ENCODE measurements at places on chromosomes 5 and 9. TPM values are rescaled to one million over a fixed set of nuclear protein-coding genes. Genes with fewer than 3 reads are reported as not detected.

FREM1 gene
- total RNA-seq, result not detected

DNA sequence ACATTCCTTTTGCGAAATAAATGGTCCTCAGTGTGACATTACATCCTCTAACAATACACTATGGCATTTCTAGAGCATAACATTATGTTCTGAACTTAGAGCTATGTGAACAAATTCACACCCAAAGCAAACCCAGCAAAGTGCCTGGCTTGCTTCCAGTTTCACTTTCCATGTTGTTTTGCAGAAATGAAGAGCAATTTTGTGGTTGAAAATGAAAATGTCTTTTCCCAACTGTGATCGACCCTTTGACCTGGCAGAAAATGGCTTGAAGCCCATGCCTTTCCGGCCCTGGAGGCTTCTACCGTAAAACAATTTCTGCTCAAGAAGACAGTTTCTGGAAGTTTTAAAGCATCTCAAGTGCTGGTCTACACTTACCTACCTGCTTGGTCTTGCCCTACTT lies 344.7 kb upstream of the RGMB start:
- H3K27me3 ChIP-seq, result no peaks in the 10 kb centered on the region
- H3K4me3 ChIP-seq, result no peak overlapping the region
- peaks cover 6% of the 10 kb centered on the region for H3K4me1 ChIP-seq
- no peaks in the 10 kb centered on the region for H3K36me3 ChIP-seq

FBXL7 gene
- total RNA-seq, result not detected

CSNK1G3 gene
- 26.9 TPM for total RNA-seq

DNA sequence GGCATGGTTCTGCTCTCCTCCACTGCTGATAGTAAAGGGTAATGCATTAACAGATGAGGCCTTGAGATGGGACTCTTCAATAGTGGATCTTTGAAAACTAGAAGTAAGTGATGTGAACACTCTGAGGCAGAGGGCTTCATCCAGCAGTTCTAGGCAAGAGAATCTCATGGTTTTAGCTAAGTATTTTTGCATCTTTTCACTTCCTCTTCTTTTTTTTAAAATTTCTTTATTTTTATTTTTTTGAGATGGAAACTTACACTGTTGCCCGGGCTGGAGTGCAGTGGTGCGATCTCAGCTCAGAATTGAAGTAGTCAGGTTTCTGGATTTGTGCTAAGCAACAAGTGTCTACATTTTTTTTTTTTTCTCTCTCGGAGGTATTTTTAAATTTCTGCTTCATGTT lies 101.9 kb downstream of the MTRR start:
- DNase-seq, result no peak
- no peaks in the 10 kb centered on the region for H3K36me3 ChIP-seq
- no peak overlapping the region for H3K27ac ChIP-seq
- peaks cover 2% of the 10 kb centered on the region for H3K27me3 ChIP-seq
- no peak overlapping the region for H3K4me3 ChIP-seq
- no peaks in the 10 kb centered on the region for H3K4me1 ChIP-seq

DNA sequence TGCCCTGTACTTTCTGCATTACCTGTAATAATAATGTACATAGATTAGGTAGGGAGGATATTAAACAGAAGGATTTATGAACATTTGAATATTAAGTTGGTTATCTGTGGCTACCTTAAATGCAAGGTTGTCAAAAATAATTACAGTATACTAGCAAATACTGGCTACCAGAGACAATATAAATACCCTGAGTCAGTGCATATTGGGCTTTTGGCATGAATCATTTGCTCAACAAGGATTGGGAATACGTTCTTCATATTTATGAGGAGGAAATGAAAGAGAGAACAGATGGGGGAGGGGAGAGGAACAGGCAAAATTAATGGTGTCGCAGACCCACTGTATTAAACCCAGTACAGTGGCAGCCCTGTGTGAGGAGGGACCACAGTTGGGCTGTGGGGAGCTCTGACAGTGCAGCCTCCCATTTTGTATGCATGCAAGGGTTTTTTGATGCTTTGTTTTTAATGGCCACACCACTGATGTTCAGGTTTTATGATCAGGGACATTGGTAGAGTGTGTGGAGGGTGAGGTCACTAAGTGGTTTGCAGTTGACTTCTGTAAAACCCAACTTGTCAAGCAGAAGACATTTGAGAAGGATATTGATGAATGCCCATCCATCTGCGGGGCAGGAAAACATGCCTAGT lies 56.9 kb downstream of the MVB12B start:
- peaks cover 21% of the 10 kb centered on the region for H3K36me3 ChIP-seq
- no peak for DNase-seq
- no peak overlapping the region for H3K4me3 ChIP-seq
- no peaks in the 10 kb centered on the region for H3K27me3 ChIP-seq

GRCh38 chr9:132602207-132602606 lies 19.8 kb downstream of the BARHL1 start:
- peaks cover 8% of the 10 kb centered on the region for H3K36me3 ChIP-seq
- H3K27ac ChIP-seq, result no peak overlapping the region
- peaks cover 5% of the 10 kb centered on the region for H3K4me1 ChIP-seq
- H3K4me3 ChIP-seq, result no peak overlapping the region

- no peak for DNase-seq
- H3K4me3 ChIP-seq, result no peak overlapping the region
Measured at GRCh38 chr5:59544573-59544972, 349.0 kb downstream of the PDE4D start.

LEAP2 gene
- total RNA-seq, result 3.7 TPM

DNA sequence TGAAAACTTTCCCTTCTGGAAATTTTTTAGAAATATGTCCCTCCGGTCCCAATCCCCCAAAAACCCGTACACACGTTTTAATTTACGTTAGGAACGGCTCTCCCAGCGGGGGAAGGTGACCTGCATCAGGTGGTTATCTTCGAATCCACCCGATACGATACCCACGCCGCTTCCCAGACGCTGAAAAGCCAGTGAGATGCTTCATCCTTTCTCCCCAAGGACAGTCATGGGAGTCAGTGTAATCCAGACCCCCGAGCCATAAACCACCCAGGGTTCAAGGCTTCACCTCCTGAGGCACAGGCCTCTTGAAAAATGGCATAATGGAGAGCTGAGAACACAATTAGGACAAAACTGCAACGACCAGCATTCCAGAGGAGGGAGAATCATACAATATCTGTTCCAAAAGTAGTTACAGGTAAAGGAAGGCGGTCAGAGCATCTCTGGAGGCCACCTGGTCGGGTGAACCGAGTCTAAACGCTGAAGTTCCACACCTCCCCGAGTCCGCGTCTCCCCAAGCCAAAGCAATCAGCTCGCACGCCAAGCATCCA lies 857 bp downstream of the FAM169A start:
- peak overlapping the region; percentile 83 for H3K4me3 ChIP-seq
- H3K4me1 ChIP-seq, result peaks cover 18% of the 10 kb centered on the region
- H3K36me3 ChIP-seq, result peaks cover 3% of the 10 kb centered on the region
- H3K27me3 ChIP-seq, result peaks cover 8% of the 10 kb centered on the region
- peak overlapping the region; percentile 92 for H3K27ac ChIP-seq

DNA sequence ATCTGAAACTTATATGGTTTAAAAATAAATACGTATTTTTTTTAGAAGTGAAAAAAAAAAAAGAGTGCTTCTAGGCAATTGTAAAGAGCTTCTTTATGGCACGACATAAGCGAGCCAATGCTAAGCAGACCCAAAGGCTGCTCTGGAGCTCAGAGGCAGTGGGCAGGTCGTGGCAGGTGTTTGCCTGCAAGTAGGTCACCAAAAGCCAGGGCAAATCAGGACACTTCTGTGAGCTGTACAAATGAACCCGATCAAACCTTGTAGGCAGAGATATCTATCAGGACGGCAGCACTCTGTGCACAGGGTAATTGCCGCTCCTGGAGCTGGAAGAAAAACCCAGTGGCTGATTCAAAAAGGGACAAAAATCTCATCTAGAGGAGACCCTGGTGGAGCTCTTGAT lies 75.9 kb downstream of the IRX2 start:
- no peak for DNase-seq
- no peaks in the 10 kb centered on the region for H3K4me1 ChIP-seq
- no peak overlapping the region for H3K27ac ChIP-seq
- H3K4me3 ChIP-seq, result no peak overlapping the region
- H3K27me3 ChIP-seq, result no peaks in the 10 kb centered on the region
- no peaks in the 10 kb centered on the region for H3K36me3 ChIP-seq

DNA sequence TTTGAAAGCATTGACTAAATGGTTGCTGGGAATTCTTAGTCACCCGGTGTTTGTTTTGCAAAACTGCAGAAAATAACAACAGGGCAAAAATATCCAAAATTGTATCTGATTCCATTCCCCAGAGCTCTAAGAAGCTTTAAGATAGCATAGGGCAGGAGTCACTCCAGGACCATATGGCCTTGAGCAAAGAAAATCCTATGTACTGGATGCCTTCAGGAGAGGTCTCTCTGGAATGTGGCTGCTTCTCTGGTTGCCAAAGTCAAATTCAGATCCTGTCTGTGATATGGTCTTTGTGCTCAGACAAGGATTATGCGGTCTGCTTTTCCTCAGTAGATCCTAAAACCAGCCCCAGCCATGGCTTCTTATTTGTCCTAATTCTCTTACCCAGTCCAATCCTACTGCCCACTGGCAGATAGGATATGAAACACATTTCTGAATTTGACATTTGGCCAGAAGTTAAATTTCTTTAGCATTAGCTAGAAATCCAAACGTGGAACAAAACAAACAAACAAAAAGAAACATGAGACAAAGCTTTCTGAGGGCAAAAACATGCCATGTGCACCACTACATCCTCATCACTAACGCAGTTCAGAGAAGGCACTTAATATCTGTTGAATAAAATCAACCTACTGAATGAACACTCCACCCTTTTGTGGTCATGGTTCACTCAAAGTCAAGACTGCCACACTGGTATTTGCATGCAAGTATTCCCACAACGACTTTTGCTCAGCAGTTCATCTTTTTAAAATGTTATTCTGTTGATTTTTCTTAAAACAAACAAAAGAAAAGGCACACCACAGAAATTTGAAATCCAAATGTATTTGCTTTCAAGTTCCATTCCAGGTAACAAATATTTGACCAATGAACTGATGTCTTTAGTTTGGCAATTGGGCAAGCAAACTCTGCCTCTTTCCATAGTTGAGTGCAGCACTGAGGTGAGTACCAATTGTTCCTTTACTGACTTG lies 165.7 kb downstream of the TRPM6 start:
- H3K36me3 ChIP-seq, result no peaks in the 10 kb centered on the region
- peaks cover 2% of the 10 kb centered on the region for H3K27me3 ChIP-seq
- DNase-seq, result no peak
- no peak overlapping the region for H3K27ac ChIP-seq

DNA sequence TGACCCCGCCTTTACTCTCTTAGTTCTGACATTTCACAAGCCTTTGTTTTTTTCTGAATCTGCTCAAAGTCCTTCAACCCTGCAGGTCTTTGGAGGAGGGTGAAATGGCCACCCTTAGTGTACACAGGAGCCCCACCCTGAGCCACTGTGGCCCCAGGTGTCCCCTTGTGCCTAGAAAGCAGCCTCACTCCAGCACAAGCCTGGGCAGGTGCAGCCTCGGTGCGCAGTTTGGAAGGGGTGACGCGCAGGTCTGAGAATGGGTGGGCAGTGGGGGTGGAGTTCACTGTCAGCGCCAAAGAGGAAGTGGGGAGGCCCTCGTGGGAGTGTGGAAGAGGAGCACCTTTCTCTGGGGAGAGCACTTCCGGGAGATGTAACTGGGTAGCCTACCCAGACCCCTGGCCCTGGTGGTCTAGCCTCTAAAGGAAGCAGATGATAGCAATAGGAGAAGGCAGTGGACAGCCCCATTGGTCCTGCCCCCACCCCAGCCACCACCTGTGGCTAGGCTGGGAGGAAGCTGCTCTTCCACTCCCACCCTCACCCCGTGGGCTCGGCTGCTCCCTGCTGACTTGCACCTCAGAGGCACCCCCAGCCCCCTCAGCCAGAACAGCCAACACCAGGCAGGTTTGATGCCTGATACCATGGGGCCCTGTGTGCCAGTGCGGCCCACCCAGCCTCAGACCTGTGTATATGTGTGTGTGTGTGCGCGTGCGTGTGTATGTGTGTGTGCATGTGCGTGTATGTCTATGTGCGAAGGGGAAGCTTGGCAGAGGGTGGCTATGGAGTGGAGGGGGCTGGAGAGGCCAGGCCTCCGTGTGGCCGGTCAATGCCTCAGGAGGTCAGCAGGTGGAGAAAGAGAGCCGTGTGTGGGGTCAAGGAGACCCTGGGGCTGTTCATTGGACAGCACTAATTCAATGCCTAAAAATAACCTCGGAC lies 16.8 kb upstream of the DAB2IP start:
- H3K27ac ChIP-seq, result peak overlapping the region; percentile 76
- DNase-seq, result peak; percentile 46
- no peaks in the 10 kb centered on the region for H3K27me3 ChIP-seq

GRCh38 chr5:98432378-98432777 lies 341.1 kb upstream of the RGMB start:
- no peaks in the 10 kb centered on the region for H3K36me3 ChIP-seq
- DNase-seq, result no peak
- H3K4me1 ChIP-seq, result peaks cover 6% of the 10 kb centered on the region
- H3K27ac ChIP-seq, result no peak overlapping the region

IFNA2 gene
- not detected for total RNA-seq

GRCh38 chr9:35938474-35939356 lies 19.2 kb downstream of the OR2S2 start:
- peak overlapping the region; percentile 36 for H3K27ac ChIP-seq
- no peaks in the 10 kb centered on the region for H3K27me3 ChIP-seq
- DNase-seq, result no peak
- H3K4me3 ChIP-seq, result no peak overlapping the region
- peaks cover 28% of the 10 kb centered on the region for H3K4me1 ChIP-seq

DNA sequence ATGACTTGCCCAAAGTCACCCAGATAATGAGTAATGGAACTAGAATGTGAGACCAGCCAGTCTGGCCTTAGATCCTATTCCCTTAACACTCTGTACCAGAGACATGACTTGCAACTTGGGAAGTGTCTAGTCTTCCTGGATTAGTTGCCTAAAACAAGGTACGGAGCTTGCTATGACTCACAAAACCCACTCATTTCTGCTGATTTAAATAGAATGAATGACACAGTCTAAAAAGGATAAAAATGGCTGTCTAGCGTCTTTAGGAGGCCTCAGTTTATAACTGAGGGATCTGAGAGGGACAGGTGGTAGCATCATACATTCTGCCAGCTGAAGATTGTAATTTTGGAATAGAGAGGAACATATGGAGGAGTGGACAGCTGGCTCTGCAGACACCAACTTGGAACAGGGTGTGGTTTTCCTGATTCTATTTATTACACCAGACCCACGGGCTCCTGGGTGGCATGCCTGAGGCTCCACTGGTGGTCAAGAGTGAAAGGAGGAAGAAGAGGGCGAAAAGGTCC lies 62.7 kb downstream of the ABLIM3 start:
- no peak overlapping the region for H3K4me3 ChIP-seq
- H3K36me3 ChIP-seq, result no peaks in the 10 kb centered on the region
- DNase-seq, result no peak
- no peaks in the 10 kb centered on the region for H3K4me1 ChIP-seq

DNA sequence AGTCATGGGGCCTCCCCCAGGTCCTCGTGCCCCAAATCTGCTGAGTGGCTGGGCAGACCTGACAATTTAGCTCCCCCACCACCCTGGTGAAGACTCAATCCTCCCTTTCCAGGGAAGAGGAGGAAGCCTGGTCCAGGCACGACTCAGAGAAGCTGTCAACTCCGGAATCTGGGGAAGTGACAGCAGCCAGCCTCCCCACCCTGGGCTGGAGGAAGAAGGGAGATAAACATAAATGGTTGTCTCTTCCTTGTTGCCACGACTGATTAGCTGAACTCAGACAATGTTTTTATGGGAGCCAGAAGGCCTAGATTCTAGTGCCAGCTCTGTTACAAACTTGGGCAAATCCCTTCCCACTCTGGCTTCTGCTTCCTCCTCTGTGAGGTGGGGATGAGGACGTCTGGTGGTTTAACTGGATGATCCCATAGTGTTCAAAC lies 15.4 kb downstream of the CCDC69 start:
- H3K27me3 ChIP-seq, result no peaks in the 10 kb centered on the region
- no peak overlapping the region for H3K4me3 ChIP-seq
- H3K4me1 ChIP-seq, result peaks cover 68% of the 10 kb centered on the region
- peak overlapping the region; percentile 65 for H3K27ac ChIP-seq
- H3K36me3 ChIP-seq, result peaks cover 42% of the 10 kb centered on the region

Measured in activated CD8-positive, alpha-beta T cell treated with anti-CD3 and anti-CD28 coated beads, Interleukin-2, amount 10 ng/mL, durations not matched to agents 7 days and 5 days (primary cell).